Posterior vena cava (tissue), 2 donors: ENCODE measurements at places on chromosomes 3 and 15. TPM values are rescaled to one million over a fixed set of nuclear protein-coding genes. Genes with fewer than 3 reads are reported as not detected.

Gene TRH
- total RNA-seq, result 0.23 TPM

Gene MST1R
- total RNA-seq, result 1.4 TPM

Gene FAM81A
- 1.7 TPM for total RNA-seq

Gene TLE3
- 50.9 TPM for total RNA-seq

Gene TF
- 1.0 TPM for total RNA-seq

Gene CELF6
- total RNA-seq, result 1.6 TPM
